Activated naive CD8-positive, alpha-beta T cell treated with anti-CD3 and anti-CD28 coated beads for 36 hours (primary cell): ENCODE measurements at places on chromosomes 1 and 21.

DNA sequence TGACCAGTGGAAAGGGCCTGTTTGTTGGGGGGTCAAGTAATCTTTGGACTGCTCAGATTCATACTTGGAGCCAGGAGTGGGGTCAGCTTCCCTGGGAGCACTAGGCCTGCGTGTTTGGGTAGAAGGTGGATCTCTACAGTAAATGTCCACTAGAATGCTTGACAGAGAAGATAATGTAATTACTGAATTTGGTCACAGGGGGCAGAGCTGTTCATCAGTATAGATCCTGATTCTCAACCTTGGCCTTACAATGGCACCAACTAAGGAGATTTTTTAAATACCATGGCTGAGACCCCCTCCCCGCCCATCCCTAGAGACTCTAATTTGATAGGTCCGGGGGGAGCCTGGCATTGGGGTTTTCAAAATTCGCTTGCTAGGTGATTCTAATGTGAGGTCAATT lies 217.5 kb upstream of the PLXNA2 start:
- DNase-seq: no peak

GRCh38 chr1:17711577-17711910 lies 43.6 kb upstream of the ACTL8 start:
- DNase-seq: no peak

DNA sequence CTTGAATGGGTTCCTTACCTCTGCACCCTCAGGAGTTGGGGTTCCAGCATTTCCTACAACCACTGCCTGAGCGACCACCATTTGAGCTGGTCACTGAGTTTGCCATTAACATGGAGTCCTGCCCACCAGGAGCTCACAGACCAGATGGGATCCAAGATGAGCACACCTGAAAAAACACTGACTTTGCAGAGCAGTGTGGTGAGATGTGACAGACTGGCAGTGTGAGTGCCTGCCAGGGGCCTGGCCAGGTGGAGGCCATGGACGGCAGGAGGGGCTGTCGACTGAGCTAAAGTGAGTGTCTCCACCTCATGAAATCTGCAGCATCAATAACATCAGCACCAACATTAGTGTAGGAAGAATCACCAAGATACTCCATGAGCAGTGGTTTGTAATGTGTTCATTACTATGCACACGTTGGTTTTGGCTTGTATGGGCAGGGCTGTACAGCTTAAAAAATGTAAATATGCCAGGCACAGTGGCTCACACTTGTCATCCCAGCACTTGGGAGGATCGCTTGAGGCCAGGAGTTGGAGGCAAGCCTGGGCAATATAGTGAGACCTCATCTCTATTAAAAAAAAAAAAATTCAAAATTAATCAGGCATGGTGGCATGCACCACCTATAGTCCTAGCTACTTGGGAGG lies 12.2 kb upstream of the MIXL1 start:
- no peak for DNase-seq

GRCh38 chr1:57232500-57232899 lies 191.4 kb downstream of the DAB1 start:
- DNase-seq: no peak

- DNase-seq: no peak
Observed at GRCh38 chr21:35206141-35207125, 157.3 kb upstream of the RUNX1 start.

GRCh38 chr1:24060482-24060881 lies 51.5 kb downstream of the MYOM3 start:
- no peak for DNase-seq

DNA sequence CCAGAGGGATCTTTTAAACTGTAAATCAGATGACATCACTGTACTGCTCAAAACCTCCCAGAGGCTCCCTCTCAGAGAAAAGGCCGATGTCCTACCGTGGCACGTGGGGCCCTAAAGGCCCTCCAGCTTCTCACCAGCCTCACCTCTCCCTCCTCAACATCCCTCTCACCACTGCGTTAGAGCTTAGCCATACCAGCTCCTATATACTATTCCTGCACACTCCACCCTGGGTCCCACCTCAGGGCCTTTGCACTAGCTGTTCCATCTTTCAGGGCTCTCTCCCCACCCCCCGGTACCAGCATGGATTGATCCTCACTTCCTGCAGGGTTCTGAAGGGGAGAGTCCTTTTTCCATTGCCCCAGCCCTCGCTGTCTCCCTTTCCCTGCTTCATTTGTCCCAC lies 111.8 kb downstream of the KAZN start:
- DNase-seq: no peak

DNA sequence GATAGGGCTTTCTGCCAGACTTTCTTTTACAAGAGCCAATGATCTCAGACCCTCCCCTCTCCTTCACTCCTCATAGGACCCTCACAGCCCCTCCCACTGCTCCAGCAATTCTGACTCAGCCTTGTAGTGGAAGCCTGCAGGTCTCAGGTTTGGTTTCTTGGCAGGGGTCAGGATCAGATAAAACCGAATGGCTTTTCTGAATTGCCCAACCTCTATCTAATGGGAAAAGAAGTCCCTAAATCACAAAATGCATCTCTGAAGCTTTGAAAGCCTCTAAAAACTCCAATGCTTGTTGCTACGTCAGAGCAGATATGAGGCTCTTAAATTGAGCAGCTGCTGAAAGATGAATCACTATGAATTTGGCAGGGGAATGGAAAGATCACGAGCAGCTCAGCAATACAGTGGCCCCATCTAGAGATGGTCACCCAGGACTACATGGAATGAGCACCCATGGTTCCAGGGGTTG lies 74.5 kb downstream of the NID1 start:
- no peak for DNase-seq

DNA sequence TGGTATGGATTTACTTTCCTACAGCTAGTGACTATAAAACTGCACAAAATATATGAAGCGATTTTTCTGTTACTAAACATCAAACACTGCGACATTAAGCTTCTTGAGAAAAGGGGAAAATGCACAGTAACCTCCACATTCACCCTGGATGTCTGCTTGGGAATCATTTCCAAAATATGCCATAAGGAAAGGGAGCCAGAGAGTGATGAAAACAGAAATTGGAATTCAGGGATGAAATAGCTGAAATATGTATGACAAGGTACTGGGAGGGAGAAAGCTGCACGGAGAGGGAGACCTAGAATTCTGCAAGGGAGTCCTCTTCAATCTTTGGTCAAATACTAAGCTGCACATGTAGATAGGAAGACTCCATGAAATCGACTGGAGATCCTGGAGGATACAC lies 31.6 kb upstream of the RAB3GAP2 start:
- DNase-seq: no peak

- DNase-seq: no peak
Observed at GRCh38 chr1:98325646-98326440, 335.7 kb upstream of the SNX7 start.

DNA sequence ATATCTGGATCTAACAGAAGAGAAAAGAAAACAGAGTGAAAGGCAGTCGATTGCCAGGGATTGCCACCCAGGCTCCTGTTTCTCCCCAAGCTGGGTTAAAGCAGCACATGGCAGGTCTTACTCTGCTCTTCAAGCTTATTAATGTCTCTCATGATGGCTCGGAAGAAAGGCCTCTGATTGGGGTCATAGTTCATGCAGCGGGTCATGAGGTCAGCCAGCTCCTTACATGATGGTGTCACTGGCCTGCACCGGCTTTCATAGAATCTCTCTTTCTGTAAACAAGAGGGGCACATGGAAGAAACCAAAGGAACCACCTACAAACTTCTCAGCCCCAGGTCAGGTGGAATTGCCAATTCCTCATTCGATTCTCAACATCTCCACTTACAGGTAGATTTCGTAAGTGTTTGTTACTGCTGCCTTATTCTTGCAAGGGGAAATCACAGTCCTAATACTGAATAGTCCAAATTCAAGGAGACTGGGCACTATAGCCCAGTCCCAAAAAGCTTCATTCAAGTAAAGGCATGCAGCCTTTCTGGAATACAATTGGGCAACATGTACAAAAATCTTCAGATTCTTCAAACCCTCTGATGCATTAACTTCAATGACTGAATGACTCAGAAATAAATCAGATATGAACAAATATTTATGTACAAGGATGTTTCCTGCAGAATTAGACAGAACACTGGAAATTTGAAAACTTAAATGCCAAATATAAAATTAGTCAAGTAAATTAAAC lies 96.6 kb downstream of the RAVER2 start:
- no peak for DNase-seq

DNA sequence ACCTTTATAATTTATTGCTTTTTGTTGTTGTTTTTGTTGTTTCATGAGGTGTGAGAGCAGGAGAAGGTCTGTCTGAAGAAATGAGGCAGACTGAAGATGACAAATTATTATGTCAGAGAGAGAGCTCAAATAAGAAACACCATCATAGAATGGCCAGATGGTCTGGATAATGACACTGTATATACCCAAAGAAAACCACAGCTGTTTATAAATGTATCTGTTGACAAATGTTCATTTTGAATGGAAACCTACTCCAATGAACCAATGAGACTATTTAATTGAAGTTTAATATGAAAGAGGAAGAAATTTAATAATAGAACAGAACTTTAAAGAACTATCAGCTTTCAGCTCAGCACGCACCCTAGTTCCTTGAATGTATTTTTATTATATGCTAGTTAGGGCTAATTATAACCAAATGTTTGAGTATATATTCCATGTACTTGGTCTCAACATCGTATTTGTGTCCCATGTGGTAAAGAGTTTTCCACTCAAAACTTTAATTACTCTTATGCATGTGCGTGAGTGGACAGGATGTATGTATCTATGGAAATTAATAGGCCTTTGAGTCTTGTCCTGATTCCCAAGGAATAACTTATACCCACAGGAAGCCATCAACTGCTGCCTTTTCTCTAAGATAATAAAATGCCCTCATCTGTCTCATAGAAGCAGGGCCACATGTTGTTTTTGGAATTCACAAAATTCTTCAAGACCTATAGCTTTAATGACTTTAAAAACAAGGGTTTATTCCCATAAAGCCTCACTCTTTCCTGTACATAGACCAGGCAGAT lies 202.7 kb downstream of the KCNK2 start:
- DNase-seq: no peak

GRCh38 chr21:41315726-41316125 lies 875 bp upstream of the FAM3B start:
- DNase-seq: no peak

- no peak for DNase-seq
Observed at GRCh38 chr1:225596736-225597135, 56.2 kb downstream of the ENAH start.

- DNase-seq: no peak
Observed at GRCh38 chr1:235567812-235568503, 63.7 kb upstream of the B3GALNT2 start.

- no peak for DNase-seq
Observed at GRCh38 chr1:97610748-97611147, 310.1 kb downstream of the DPYD start.

DNA sequence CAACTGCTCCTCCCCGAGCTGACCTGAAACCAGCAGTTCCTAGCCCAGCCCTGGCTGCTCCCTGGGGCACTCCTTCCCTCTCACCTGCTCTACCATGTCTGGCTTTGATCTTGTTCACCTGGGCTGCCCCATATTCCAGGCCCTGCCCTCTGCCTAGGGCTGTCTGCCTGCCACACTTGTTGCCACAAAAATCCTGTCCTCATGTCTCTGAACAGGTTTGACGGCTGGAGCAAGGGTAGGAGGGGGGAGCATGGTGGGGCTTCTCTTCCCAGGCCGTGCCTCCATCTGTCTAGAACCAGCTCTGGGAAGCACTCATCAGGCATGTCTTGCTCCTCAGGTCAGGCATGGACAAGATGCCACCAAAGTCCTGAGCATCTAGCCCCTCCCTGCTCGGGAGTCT lies 44.3 kb upstream of the WNT2B start:
- no peak for DNase-seq

DNA sequence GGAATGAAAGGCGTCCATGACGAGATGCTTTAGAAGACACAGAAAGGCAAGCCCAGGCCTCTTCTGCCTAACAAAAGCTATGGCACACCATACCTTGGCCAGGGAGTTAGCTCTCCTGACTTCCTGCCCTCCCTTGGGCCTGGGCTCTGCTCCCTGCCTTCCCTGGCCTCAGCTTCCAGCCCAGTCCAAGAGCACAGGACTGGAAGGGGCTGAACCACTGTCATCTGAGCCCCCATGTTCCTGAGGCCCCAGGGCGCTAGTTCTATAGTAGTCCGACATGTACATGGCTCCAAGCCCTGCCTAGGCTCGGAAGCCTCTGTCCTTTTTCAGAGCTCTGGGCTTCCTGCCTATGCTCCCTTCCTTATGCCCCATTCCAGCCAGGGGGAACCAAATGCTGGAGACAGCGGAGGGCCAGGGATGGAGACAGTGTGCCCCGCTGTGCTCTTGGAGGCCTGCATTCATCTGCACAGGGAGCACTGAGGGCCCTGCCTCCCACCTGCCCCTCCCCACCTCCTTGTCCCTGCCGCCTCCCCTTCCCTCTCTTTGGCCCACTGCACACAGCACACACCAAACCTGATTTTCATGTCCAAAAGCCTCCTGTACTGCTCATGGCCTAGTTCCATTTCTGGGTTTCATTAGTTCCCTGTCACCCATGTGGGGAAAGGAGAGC lies 240.1 kb downstream of the RHOU start:
- DNase-seq: no peak

DNA sequence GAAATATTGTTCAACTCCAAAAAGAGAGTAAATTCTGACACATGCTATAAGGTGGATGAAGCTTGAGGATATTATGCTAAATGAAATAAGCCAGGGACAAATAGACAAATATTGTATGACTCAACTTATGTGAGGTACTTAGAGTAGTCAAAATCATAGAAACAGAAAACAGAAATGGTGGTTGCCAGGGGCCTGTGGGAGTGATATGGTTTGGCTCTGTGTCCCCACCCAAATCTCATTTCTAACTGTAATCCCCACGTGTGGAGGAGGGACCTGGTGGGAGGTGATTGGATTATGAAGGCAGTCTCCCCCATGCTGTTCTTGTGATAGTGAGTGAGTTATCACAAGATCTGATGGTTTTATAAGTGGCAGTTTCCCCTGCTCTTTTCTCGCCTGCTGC lies 24.7 kb upstream of the DISP1 start:
- DNase-seq: no peak

DNA sequence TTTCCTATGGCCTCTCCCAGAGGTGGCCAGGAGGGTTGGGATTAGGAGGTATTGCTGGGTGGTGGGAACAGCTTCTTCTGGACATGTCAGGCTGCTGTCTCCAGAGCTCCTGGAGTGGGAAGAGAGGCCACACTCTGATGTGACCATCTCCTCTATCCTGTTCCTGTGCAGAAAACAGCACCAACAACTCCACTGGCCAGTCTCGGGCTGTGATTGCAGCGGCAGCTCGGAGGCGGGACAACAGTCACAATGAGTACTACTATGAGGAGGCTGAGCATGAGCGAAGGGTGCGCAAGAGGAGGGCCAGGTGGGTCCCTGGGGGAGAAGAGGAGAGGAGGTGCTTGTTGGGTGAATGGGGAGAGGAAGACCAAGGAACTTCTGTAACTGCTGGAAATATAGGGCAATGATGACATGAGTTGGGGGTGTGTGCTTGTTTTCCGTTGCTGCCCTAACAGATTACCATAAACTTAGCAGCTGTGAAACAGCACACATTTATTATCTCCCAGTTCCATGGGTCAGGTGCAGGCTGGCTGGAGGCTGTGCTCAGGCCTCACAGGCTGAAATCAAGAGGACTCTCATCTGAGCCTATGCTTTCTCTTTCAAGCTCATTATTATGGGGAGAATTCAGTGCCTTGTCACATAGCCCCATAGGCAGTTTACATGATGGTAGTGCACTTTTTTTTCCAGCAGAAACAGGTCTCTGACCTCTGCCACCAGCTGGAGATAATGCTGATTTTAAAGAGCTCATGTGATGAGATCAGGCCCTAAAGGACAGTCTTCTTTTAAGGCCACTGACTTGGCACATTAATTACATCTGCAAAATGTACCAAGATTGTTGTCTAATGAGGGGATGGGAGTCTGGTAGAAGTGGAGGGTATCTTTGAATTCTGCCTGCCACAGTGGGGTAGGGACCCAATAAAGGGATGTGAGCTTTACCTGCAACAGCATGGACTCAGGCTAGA lies 20.8 kb downstream of the VANGL2 start:
- no peak for DNase-seq

- DNase-seq: no peak
Observed at GRCh38 chr1:173329726-173330125, 122.6 kb upstream of the TNFSF4 start.
